Thymus (tissue), 14 donors: ENCODE measurements at places on chromosomes 3 and 15. TPM values are rescaled to one million over a fixed set of nuclear protein-coding genes. Genes with fewer than 3 reads are reported as not detected.

DNA sequence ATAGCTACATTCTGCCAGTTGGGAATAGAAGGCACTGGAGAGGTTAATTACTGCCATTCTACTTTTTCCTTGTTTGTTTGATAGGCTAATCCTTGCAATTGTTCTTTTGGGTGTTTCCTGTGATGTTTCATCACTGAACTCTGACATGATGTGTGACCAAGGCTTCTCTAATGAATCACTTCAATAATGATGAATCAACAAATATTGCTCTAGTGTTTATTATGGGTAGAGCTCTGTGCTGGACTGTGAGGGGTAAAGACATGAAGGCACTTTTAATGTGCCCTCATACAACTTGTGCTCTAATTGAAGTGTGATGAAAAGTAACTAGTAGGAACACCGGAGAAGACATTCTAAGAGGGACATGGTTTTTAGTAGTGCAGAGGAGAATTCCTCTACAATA is 233.6 kb downstream of the WDR72 start:
- no peak overlapping the region for H3K27ac ChIP-seq
- no peaks in the 10 kb centered on the region for H3K36me3 ChIP-seq
- no peaks in the 10 kb centered on the region for H3K4me1 ChIP-seq

The GREM1 gene
- total RNA-seq, result 0.14 TPM

GRCh38 chr15:46117071-46117470 is 482.2 kb downstream of the SQOR start:
- H3K27me3 ChIP-seq, result no peaks in the 10 kb centered on the region
- no peaks in the 10 kb centered on the region for H3K4me1 ChIP-seq
- no peaks in the 10 kb centered on the region for H3K36me3 ChIP-seq
- no peak overlapping the region for H3K27ac ChIP-seq
- no peak overlapping the region for H3K4me3 ChIP-seq
- no peak for DNase-seq

- H3K4me3 ChIP-seq, result no peak overlapping the region
- H3K4me1 ChIP-seq, result no peaks in the 10 kb centered on the region
- peaks cover 80% of the 10 kb centered on the region for H3K36me3 ChIP-seq
- peak overlapping the region; percentile 25 for H3K27ac ChIP-seq
Observed at GRCh38 chr3:48694610-48695392, 9.1 kb upstream of the NCKIPSD start.

The RARB gene
- 1.7 TPM for total RNA-seq

DNA sequence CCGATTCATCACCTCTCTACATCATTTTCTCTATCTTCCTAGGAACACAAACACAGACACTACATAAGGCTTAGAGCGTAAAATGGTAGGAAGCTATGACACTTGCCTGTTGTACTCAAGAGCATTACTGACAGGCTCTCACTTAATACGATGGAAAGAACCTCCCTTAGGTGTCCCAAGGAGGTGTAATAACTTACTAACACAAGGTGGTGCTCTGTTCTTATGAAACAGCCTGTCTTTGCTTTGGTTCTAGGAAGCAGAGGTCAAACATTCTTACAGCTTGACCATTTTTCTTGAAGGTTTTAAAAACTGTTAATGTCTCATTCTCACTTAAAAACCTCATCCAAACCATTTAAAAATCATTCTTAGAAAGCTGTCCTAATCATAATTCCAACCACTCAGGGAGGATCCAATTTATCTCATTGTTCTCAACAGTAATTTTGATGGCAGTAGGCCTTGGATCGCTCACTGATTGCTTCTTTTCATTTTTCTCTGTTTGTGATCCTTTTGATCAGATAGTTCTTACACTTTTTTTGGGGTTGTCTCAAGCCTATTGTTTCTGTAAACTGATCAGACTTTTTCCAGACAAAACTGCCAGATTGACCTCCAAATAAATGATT is 317.8 kb upstream of the AGTR1 start:
- H3K27ac ChIP-seq, result no peak overlapping the region
- H3K27me3 ChIP-seq, result no peaks in the 10 kb centered on the region
- DNase-seq, result no peak
- no peaks in the 10 kb centered on the region for H3K4me1 ChIP-seq
- no peak overlapping the region for H3K4me3 ChIP-seq
- H3K36me3 ChIP-seq, result no peaks in the 10 kb centered on the region

DNA sequence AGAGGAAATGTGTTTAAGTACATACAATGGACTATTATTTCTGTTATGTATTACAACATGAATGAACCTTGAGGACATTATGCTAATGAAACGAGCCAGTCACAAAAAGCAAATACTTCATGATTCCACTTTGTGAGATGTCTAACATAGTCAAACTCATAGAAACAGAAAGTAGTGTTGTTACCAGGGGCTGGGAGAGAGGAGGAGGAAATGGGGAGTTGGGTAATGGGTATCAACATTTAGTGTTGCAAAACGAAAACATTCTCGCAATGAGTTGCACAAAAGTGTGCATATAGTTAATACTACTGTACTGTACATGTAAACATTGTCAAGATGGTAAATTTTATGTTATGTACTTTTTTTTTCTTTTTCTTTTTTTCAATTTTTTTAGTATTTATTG is 194.3 kb downstream of the IL5RA start:
- H3K4me1 ChIP-seq, result no peaks in the 10 kb centered on the region
- no peak overlapping the region for H3K27ac ChIP-seq
- no peaks in the 10 kb centered on the region for H3K27me3 ChIP-seq

DNA sequence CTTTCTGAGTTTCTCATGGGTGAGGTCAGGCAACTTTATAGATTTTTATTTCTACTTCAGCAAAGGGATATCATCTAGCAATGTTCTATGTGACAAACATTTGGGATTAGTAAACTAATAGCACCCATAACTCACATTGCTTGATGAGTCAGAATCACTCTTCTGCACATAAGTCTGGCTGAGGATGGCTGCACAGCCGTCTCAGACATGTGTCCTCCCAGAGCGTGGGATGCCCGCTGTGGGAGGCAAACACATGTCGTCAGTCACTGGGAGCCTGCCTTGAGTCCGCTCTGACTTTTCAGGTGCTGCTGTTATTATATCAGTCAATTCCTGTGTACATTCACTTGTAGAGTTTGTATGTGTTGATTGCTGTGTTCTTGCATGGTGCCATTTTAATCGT is 230.7 kb upstream of the TRIM42 start:
- no peak overlapping the region for H3K4me3 ChIP-seq
- no peaks in the 10 kb centered on the region for H3K4me1 ChIP-seq
- no peak for DNase-seq
- no peaks in the 10 kb centered on the region for H3K36me3 ChIP-seq
- no peaks in the 10 kb centered on the region for H3K27me3 ChIP-seq

GRCh38 chr3:78506061-78506460 is 1261.7 kb downstream of the ROBO1 start:
- H3K4me1 ChIP-seq, result no peaks in the 10 kb centered on the region
- H3K4me3 ChIP-seq, result no peak overlapping the region
- no peak for DNase-seq
- H3K27me3 ChIP-seq, result no peaks in the 10 kb centered on the region
- no peak overlapping the region for H3K27ac ChIP-seq
- H3K36me3 ChIP-seq, result no peaks in the 10 kb centered on the region

DNA sequence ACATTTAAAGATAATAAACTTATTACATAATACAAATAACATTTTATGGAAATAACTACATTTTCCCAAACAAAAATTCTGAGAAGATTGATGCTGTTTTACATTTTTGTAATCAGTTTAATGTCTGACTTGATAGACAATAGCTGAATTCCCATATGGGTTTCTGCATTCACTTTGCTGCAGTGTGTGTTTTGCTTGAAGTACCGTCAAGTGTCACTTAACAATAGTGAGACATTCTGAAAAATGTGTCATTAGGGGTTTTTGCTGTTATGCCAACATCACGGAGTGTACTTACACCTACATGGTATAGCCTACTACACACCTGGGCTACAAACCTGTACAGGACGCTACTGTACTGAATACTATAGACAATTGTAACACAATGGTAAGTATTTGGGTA is 57.5 kb downstream of the USF3 start:
- H3K4me1 ChIP-seq, result no peaks in the 10 kb centered on the region
- H3K27ac ChIP-seq, result no peak overlapping the region
- no peaks in the 10 kb centered on the region for H3K27me3 ChIP-seq
- no peaks in the 10 kb centered on the region for H3K36me3 ChIP-seq

The ZMYND10 gene
- total RNA-seq, result 0.66 TPM

DNA sequence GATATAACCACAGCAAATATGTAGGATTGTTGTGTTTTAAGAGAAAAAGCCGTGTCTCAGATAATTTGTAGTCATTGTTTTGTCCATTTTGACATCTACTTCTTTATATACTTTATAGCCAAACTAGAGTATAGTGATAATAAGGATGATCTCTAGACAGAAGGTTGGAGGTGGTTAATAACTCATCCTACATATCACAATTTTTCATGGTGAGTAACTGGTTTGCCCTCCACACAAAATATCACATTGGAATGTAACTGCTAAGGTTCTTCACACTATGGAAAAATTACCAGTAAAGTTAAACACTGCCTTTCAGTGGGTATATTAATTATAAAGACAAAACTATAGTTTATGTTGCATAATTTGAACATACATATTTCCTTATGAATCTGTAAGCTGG is 380.7 kb downstream of the LPP start:
- H3K27me3 ChIP-seq, result no peaks in the 10 kb centered on the region
- no peaks in the 10 kb centered on the region for H3K36me3 ChIP-seq
- no peak for DNase-seq
- no peaks in the 10 kb centered on the region for H3K4me1 ChIP-seq

The NPAP1 gene
- total RNA-seq, result under 0.01 TPM
